ENCODE measurements at places on chromosomes 11 and 22. TPM values are rescaled to one million over a fixed set of nuclear protein-coding genes. Genes with fewer than 3 reads are reported as not detected.
A peak's percentile ranks its signal among the peaks of the same experiment; 100 is the strongest.

DNA sequence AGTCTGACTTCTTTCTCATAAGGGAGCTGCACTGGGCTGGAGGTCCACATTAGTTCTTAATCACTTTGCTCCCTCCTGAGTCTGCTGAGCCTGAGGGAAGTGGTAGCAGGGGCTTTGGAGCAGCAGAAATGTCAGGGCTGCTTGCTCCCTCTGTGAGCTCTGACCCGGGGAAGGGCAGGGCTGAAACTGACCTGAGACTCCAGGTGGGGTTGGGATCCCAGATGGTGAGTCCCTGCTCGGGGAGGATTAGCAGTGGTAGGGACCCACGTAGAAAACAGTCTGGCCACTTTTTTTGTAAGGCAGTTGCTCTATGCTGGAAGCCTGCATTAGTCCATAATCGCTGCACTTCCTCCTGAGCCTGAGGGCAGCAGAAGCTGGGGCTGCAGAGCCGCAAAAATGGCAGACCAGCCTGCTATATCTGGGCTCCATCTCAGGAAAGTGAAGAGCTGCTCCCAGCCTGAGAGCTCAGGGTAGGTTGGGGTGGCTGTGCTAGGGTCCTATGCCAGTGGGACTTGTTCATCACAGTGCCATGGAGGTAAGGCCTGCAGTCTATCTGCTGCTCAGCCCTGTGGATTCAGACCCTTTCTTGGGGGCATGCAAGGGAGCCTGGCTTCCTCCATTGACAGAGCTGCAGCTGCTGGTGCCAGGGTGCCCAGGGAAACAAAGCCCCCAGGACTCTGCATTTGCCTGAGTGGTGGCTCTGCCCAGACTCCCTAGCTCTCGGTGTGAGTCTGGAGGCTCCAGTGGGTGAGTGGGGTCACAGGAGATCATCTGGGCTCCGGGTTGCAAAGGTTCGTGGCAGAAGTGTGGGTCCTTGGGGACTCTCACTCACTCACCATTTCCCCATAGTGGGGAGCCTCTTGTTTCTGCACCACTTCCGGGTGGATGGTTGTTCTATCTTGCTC is 854.3 kb downstream of the LUZP2 start:
- H3K4me3 ChIP-seq: no peak overlapping the region
- no peaks in the 10 kb centered on the region for H3K4me1 ChIP-seq
- H3K36me3 ChIP-seq: no peaks in the 10 kb centered on the region
- H3K27me3 ChIP-seq: no peaks in the 10 kb centered on the region

OR4A15 gene
- not detected for total RNA-seq

GRCh38 chr11:133041928-133042882 is 490.1 kb downstream of the OPCML start:
- no peaks in the 10 kb centered on the region for H3K4me1 ChIP-seq
- no peak for DNase-seq
- H3K4me3 ChIP-seq: no peak overlapping the region
- H3K27me3 ChIP-seq: no peaks in the 10 kb centered on the region

GRCh38 chr22:40367342-40367741 is 3.1 kb upstream of the SGSM3 start:
- DNase-seq: no peak
- peaks cover 49% of the 10 kb centered on the region for H3K36me3 ChIP-seq
- H3K4me1 ChIP-seq: peaks cover 1% of the 10 kb centered on the region
- no peak overlapping the region for H3K27ac ChIP-seq
- H3K27me3 ChIP-seq: no peaks in the 10 kb centered on the region

RHOG gene
- total RNA-seq: 57.1 TPM

GLYAT gene
- not detected for total RNA-seq

- peak; percentile 83 for DNase-seq
- no peak overlapping the region for H3K4me3 ChIP-seq
- H3K36me3 ChIP-seq: no peaks in the 10 kb centered on the region
- H3K4me1 ChIP-seq: no peaks in the 10 kb centered on the region
- H3K27me3 ChIP-seq: peaks cover 52% of the 10 kb centered on the region
Observed at GRCh38 chr11:69700278-69701140, 3.3 kb downstream of the FGF19 start.

All from adrenal gland (tissue), 19 donors.